GM23338 (cell line): ENCODE measurements at places on chromosomes 3 and 15. TPM values are rescaled to one million over a fixed set of nuclear protein-coding genes. Genes with fewer than 3 reads are reported as not detected.

GRCh38 chr3:47434849-47435248, 40.9 kb downstream of the SCAP start:
- H3K4me1 ChIP-seq: no peaks in the 10 kb centered on the region; the same call in 1 of the 2 replicates
- no peak overlapping the region for H3K27ac ChIP-seq
- no peak overlapping the region for H3K4me3 ChIP-seq
- no peak for DNase-seq
- 0 out of 2 replicates have a peak, but pooled peaks cover 12% of the 10 kb centered on the region for H3K36me3 ChIP-seq

- no peaks in the 10 kb centered on the region for H3K36me3 ChIP-seq
- no peaks in the 10 kb centered on the region for H3K27me3 ChIP-seq
- H3K4me1 ChIP-seq: no peaks in the 10 kb centered on the region
- no peak for DNase-seq
- H3K4me3 ChIP-seq: no peak overlapping the region
- H3K27ac ChIP-seq: no peak overlapping the region
Observed at GRCh38 chr3:64837986-64838735, 150.4 kb upstream of the ADAMTS9 start.

SCG5 gene
- total RNA-seq: 48.1 and 49.2 TPM in 2 replicates

DNA sequence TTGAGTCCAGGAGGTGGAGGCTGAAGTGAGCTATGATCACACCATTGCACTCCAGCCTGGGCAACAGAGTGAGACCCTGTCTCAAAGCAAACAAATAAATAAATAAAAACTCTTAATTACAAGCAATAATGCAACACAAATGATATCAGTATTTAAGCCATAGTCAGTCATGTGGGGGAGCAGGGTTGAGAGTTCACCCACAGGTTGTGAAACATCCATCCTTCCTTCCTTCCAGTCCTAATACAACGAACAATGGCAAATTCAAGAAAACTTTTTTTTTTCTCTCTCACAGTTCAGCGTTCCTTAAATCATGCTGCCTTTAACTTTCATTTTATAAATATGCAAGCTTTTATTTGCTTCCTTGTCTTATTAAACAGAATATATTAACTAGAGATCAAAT, 24.1 kb downstream of the ZNF592 start:
- H3K27ac ChIP-seq: no peak overlapping the region
- peaks cover 3% of the 10 kb centered on the region; the same call in 1 of the 2 replicates for H3K4me1 ChIP-seq
- H3K36me3 ChIP-seq: no peaks in the 10 kb centered on the region
- no peaks in the 10 kb centered on the region for H3K27me3 ChIP-seq
- H3K4me3 ChIP-seq: no peak overlapping the region
- no peak for DNase-seq

GRCh38 chr15:65790694-65791334, 1.3 kb downstream of the DENND4A start:
- H3K4me1 ChIP-seq: peaks cover 12% of the 10 kb centered on the region
- H3K36me3 ChIP-seq: no peaks in the 10 kb centered on the region
- no peak overlapping the region for H3K27ac ChIP-seq
- peak overlapping the region; percentile 92 for H3K4me3 ChIP-seq
- H3K27me3 ChIP-seq: peaks cover 7% of the 10 kb centered on the region; the same call in 1 of the 2 replicates
- peak; percentile 13 for DNase-seq

- H3K4me3 ChIP-seq: no peak overlapping the region
- peak; percentile 91 for DNase-seq
- H3K36me3 ChIP-seq: no peaks in the 10 kb centered on the region
- no peaks in the 10 kb centered on the region for H3K27me3 ChIP-seq
- H3K27ac ChIP-seq: no peak overlapping the region
- H3K4me1 ChIP-seq: peaks cover 6% of the 10 kb centered on the region; the same call in 1 of the 2 replicates
Observed at GRCh38 chr15:88834211-88834812, 31.1 kb downstream of the ACAN start.

GRCh38 chr3:120196333-120196732, 88.7 kb downstream of the GPR156 start:
- H3K36me3 ChIP-seq: no peaks in the 10 kb centered on the region
- no peak overlapping the region for H3K4me3 ChIP-seq
- H3K27ac ChIP-seq: no peak overlapping the region
- no peaks in the 10 kb centered on the region for H3K27me3 ChIP-seq

ALG1L2 gene
- total RNA-seq: not detected in 2 replicates

GRCh38 chr3:194306771-194307640, 44.1 kb downstream of the CPN2 start:
- peaks cover 31% of the 10 kb centered on the region for H3K4me1 ChIP-seq
- no peak overlapping the region for H3K4me3 ChIP-seq
- DNase-seq: no peak
- no peaks in the 10 kb centered on the region for H3K36me3 ChIP-seq
- H3K27ac ChIP-seq: no peak overlapping the region

GRCh38 chr15:73368301-73369136, at the start of gene HCN4:
TSS of gene HCN4 (minus strand) at chr15:73368958. CDS start at chr15:73368270, 688 bp downstream.
- H3K27me3 ChIP-seq: peaks cover 46% of the 10 kb centered on the region
- H3K4me1 ChIP-seq: peaks cover 27% of the 10 kb centered on the region
- H3K4me3 ChIP-seq: peak within 1 kb of the TSS; percentile 76
- no peak within 1 kb of the TSS for H3K27ac ChIP-seq
- DNase-seq: peak; percentile 94

DNA sequence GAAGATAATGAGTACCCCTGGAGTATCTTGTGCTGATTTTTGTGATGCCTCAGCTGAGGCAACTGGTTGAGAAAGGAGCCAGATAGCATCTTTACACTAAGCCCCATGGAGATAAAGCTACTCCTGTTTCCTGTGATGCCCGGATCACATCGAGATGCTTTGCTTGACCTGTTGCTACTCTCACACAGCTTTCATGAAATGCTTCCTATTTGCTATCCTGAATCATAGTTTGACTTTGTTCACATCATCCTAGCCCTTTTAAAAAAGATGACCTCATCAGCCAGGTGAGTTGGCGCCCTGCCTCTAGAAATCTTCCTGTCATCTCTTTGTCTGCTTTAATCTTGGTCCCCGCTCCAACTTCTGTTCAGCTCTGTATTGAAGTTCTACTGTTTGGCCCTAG, 409.6 kb upstream of the TBL1XR1 start:
- no peaks in the 10 kb centered on the region for H3K27me3 ChIP-seq
- H3K4me3 ChIP-seq: no peak overlapping the region
- no peak overlapping the region for H3K27ac ChIP-seq
- peaks cover 33% of the 10 kb centered on the region for H3K4me1 ChIP-seq
- H3K36me3 ChIP-seq: no peaks in the 10 kb centered on the region

DNA sequence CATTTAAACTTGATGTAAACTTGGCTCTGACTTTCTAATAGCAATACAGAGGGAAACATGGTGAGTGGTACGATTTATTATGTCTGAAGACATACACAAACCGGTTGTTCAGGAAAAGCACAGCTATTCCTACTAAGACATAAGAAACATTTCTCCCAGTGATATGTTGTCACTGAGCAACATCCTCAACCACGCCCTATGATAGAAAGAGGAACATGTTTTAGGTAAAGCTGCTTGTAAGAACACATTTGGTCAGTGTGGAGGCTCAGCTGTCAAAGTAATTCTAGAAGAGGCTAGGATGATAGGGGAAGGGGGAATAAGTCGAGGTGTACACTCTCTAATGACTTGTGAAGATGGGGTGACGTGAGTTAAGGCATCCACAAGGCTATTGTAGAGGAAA, 42.7 kb upstream of the B3GNT5 start:
- H3K27me3 ChIP-seq: no peaks in the 10 kb centered on the region
- no peak overlapping the region for H3K27ac ChIP-seq
- H3K4me3 ChIP-seq: no peak overlapping the region
- no peaks in the 10 kb centered on the region; the same call in 1 of the 2 replicates for H3K4me1 ChIP-seq
- H3K36me3 ChIP-seq: no peaks in the 10 kb centered on the region

HIGD2B gene
- not detected in 2 replicates for total RNA-seq

LYZL4 gene
- not detected in 2 replicates for total RNA-seq

NR1I2 gene
- 3.9 and 4.4 TPM in 2 replicates for total RNA-seq

DNA sequence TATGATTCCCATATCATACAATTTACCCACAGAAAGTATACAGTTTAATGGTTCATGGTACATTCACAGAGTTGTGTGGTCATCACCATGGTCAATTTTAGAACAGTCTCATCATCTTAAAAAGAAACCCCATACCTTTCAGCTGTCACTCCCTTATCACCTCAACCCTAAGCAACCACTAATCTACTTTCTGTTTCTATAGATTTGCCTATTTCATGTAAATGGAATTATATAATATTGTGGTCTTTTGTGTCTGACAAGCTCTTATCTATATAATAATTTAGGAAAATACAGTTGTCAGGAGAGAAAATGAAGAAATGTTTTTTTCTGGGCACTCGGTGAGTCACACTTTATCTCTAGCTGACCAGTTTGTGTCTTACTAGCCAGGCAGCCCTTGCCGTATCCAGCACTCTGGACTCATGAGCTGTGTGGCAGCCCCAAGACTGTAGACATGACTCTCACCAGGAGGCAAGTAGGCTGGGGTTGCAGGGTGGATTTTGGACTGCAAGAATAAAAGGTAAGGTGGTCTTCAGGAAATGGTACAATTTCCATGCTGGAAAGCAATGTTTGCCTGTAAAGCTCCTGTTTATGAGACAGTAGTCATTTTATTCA, 234.6 kb downstream of the THRB start:
- no peak for DNase-seq
- no peaks in the 10 kb centered on the region for H3K4me1 ChIP-seq
- H3K27me3 ChIP-seq: no peaks in the 10 kb centered on the region
- no peak overlapping the region for H3K4me3 ChIP-seq
- H3K36me3 ChIP-seq: no peaks in the 10 kb centered on the region
- H3K27ac ChIP-seq: no peak overlapping the region

GRCh38 chr3:189317911-189318310, 146.1 kb downstream of the TPRG1 start:
- no peak overlapping the region for H3K27ac ChIP-seq
- H3K27me3 ChIP-seq: no peaks in the 10 kb centered on the region
- no peaks in the 10 kb centered on the region for H3K36me3 ChIP-seq
- H3K4me3 ChIP-seq: no peak overlapping the region

PTH1R gene
- 1.3 and 5.7 TPM in 2 replicates for total RNA-seq

GRCh38 chr3:134449277-134449676, 36.5 kb downstream of the ANAPC13 start:
- H3K27ac ChIP-seq: no peak overlapping the region
- H3K27me3 ChIP-seq: no peaks in the 10 kb centered on the region
- peak; percentile 82 for DNase-seq
- H3K4me1 ChIP-seq: no peaks in the 10 kb centered on the region
- no peak overlapping the region for H3K4me3 ChIP-seq

HTR3E gene
- not detected in 2 replicates for total RNA-seq

GRCh38 chr3:124926426-124927101, 8.0 kb downstream of the MUC13 start:
- H3K27ac ChIP-seq: no peak overlapping the region
- no peaks in the 10 kb centered on the region for H3K36me3 ChIP-seq
- H3K27me3 ChIP-seq: no peaks in the 10 kb centered on the region
- no peak for DNase-seq

DNAJA4 gene
- total RNA-seq: 10.3 and 12.5 TPM in 2 replicates

DNA sequence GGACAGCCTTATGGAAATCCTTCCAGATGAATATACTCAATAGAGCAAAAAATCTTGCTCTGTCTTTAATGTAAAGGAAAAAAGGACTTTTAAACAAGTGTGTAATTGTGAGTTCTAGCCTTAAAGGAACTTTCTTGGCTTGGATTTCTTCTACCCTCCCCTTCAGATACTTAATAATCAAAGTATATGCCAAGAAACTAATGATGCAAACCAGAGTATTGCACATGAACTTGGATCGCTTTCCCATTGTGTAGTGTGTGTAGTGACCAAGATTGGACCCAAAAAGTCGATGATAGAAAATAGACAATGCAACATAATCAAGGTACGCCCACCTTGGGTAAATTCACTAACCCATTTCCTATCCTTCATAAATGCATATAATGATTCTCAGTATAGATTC, 123.8 kb downstream of the TIGIT start:
- no peaks in the 10 kb centered on the region for H3K36me3 ChIP-seq
- H3K4me1 ChIP-seq: peaks cover 11% of the 10 kb centered on the region
- H3K4me3 ChIP-seq: no peak overlapping the region
- no peak overlapping the region for H3K27ac ChIP-seq

ACAN gene
- 4.5 and 4.9 TPM in 2 replicates for total RNA-seq
